ENCODE measurements at places on chromosomes 3 and 15. TPM values are rescaled to one million over a fixed set of nuclear protein-coding genes. Genes with fewer than 3 reads are reported as not detected.

GRCh38 chr3:150755902-150756301 is 7.1 kb downstream of the SIAH2 start:
- H3K27ac ChIP-seq: no peak overlapping the region
- H3K4me3 ChIP-seq: no peak overlapping the region
- no peaks in the 10 kb centered on the region for H3K36me3 ChIP-seq
- no peak for DNase-seq
- H3K4me1 ChIP-seq: peaks cover 13% of the 10 kb centered on the region
- no peaks in the 10 kb centered on the region for H3K27me3 ChIP-seq

GRCh38 chr3:133283958-133284807 is 115.7 kb upstream of the BFSP2 start:
- H3K4me1 ChIP-seq: peaks cover 20% of the 10 kb centered on the region
- no peak overlapping the region for H3K4me3 ChIP-seq
- no peaks in the 10 kb centered on the region for H3K36me3 ChIP-seq
- DNase-seq: peak; percentile 59

The MUSTN1 gene
- total RNA-seq: 2.0 TPM

The DZIP3 gene
- total RNA-seq: 89.0 TPM
